DMS79 (cell line): ENCODE measurements at places on chromosomes 4 and X.

DNA sequence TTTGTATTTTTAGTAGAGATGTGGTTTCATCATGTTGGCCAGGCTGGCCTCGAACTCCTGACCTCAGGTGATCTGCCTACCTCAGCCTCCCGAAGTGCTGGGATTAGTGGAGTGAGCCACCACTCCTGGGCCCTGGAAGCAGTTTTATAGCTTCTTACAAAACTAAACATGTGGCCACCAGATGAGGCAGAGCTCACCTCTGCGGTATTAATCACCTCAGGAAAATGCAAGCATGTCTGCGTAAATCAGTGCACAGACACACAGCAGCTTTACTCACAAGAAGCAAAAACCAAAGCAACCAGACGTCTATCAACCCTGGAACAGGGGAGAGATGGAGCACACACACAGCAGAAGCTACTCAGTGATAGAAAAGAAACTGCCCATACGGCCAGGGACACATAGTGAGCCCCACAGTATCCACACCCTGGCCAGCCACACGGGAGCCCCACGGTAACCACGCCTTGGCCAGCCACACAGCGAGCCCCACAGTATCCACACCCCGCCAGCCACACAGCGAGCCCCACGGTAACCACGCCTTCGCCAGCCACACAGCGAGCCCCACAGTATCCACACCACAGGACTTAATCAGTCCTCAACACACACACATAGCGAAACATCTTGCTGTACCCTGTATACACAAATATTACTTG, 30.2 kb downstream of the PPP2R3B start:
- no peak for DNase-seq

DNA sequence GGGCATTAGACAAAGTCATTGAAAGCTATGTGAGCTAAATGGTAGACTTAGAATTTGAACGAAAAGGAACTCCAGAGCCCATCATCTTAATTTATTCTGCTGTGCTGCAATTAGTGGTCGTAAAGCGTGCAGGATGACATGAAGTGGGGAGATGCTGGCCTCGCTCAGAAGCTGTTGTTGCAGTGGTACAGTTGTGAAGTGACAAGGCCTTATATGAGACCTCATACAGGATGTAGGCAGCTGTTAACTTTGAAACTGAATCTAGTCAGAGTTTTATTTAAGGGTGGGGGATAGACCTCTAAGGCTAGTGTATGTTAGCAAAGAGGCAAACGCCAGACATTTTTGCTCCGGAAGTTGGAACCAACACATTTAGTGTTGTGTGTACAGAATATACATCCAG, 13.4 kb downstream of the KLF3 start:
- DNase-seq, result no peak

DNA sequence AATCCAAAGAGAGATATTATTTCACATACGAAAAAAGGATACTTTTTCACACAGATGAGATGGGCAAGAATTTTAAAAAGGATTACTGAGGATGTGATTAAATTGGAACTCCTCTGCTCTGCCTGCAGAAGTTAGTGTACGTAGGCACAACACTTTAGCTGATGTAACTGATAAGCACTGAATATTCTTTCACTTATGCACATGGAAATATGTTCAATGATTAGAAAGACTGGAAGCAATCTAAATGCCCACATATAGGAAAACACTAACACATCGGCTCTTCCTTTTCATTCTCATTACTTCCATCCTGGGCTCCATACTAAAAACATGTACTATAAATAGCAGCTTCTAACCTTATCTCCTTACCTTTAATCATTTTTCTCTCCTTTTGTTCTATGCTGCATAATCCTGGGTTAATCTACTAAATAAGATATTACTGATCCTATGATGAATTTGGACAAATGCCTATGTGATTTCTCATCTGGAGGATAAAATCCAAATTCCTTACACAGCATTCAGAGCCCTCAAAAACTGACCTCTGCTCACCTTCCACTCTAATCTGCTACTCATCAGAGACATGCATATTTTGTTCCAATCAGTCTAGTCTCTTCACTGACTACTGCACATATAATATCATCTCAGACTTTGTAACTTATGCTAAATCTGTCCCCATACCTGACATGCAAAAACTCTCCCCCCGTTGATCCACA, 197.8 kb downstream of the PDGFC start:
- no peak for DNase-seq

- peak; percentile 70 for DNase-seq
These were observed 7.2 kb upstream of the MAGIX start for GRCh38 chrX:49155243-49155899.

DNA sequence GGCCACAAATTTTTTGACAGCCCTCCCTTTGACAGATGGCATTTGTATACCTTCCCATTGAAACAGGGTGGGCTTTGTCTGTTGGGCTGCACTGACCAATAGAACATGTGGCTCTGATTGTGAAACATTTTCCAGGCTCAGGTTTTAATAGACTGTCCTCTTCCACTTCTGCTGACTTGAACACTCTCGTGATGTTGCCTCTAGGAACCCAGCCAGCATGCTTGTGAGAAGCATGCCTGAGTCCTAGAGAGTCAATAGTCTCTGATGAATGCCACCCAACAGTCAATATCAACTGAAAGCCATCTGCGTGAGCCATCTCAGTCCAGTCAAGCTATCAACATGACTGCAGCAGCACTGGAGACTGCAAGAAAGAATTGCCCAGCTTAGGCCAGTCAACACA, 290.0 kb downstream of the SLC7A11 start:
- DNase-seq, result no peak

GRCh38 chr4:113537203-113537602, 224.3 kb downstream of the CAMK2D start:
- no peak for DNase-seq

GRCh38 chrX:153576239-153576870, 22.6 kb downstream of the CCNQ start:
- no peak for DNase-seq

DNA sequence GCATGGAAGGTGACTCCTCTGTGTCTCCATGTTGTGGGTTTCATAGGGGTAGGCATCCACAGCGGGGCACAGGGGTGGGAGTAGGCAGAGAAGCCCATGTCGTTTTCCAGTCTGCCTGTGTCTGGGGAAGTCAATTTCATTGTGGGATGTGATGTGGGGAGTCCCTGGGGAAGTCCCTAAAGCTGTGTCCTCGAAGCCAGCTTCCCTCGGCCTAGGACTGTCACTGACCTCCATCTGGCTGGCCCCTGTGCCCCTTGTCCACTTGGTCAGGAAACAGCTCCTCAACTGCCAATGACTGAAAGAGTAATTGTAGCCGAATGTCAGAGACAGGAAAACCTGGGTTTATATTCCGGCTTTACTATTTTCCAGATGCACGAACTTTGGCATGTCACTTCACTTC, 109.6 kb downstream of the DRD5 start:
- DNase-seq, result no peak
